ENCODE measurements at places on chromosomes 6 and 20. TPM values are rescaled to one million over a fixed set of nuclear protein-coding genes. Genes with fewer than 3 reads are reported as not detected.

- no peak for DNase-seq
These were observed 112.7 kb upstream of the PRL start for GRCh38 chr6:22409486-22409885.

- DNase-seq, result no peak
These were observed 8.7 kb downstream of the UBR2 start for GRCh38 chr6:42572523-42572922.

- DNase-seq, result no peak
These were observed 391.5 kb downstream of the CD83 start for GRCh38 chr6:14509120-14509519.

DNA sequence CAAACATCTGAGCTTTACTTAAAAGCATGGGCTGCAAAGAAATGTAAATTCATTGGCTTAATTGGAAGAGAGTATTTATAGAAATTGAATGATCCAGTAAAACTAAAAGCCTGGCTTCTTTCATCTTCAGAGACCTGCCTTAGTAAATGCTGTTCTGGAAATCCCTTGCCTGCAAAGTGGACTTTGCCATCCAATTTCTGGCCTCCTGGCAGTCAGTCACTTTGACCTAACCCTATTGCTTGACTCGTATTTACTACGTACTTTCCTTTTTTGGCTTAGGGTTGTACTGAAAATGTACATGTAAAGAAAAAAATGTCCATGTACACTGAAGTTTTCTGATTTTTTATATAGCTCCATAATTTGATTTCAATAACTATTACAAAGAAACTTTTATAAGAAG is 47.1 kb downstream of the E2F3 start:
- no peak for DNase-seq

- DNase-seq, result no peak
These were observed 60.6 kb downstream of the ANKS1A start for GRCh38 chr6:34949636-34950035.

Gene PRL
- total RNA-seq, result not detected

DNA sequence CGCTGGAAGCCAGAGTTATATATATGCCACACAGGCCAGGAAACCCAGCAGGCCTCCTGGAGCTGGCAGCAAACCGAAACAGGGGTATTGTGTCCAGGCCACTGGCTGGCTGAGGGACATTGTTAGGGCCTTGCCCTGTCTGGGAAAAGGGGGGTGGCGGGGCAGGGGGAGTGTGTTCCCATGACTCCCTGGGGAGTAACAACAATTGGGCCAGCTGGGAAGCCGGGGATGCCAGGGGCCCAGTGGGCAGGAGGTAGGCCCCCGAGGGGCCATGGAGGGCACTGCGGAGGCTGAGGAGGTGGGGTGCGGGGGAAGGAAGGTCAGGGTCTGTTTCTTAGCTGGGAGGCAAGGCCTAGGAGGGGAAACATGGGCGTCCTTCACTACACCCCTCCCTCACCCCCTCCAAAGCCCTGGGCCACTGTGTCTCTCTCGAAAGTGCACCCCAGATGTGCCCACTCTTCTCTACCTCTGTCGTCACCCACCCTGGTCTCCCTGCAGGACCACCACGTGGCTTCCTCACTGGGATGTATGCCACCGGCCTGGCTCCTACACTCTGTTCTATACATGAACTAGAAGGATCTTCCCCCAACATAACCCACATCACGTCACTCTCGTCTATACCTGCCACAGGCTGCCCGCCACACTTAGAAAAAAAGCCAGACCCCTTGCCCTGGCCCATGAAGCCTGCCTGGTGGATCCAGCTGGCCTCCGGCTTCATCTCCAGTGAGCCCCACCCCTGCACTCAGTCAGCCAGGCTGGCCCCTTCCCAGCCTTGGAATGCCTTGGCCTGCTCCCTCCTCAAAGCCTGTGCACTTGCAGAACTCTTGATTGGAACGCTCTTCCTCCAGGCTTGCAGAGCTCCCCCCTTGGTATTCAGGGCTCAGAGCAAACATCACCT is 7.8 kb upstream of the E2F1 start:
- DNase-seq, result no peak

DNA sequence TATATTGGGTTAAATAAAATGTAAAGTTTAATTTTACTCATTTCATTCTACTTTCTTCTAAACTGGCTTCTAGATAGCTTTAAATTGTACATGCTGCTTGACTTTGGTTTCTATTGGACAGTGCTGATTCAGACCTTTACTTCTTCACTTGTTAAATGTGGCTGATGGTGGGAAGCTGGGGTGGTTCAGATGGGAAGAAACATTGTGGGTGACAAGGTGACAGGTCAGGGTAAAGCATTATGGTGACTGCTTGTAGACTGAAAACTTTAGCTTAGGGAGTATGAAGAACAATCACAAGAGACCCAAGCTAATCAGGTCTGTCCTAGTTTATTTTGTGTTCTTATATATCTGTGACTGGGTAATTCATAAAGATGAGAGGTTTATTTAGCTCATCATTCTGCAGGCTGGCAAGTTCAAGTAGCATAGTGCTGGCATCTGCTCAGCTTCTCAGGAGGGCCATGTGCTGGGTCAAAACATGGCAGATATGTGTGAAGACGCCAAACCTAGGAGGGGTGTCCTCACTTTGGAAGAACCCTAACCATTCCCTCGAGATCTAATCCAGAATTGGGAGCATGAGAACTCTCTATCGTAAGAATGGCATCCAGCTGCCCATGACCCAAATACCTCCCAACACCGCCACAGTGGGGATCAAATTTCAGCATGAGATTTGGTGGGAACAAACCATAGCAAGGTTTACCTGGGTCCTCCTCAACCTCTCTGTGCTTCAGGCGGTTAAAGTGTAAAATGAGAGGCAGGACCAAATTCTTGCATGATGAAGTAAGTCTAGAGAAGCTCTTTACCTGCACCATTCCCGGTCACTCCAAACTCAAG is 102.8 kb downstream of the FYN start:
- DNase-seq, result no peak

DNA sequence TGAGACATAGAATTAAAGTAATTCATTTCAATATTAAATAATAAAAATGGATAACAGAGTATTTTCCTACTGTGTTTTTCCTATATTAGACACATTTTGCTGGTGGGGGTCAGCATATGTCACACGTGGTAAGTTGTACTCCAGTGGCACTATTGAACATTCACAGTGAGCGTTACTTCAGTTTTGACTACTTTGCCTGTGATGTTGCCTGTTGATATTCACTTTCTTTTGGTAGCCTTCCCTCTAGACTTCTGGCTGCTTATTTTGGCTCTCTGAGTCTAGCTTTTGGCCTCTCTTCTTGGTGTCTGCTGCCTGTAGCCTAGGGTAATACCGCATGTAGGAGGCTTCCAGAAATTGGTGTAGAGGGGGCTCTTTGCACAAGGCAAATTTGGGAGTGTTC is 64.4 kb upstream of the TFB1M start:
- no peak for DNase-seq

DNA sequence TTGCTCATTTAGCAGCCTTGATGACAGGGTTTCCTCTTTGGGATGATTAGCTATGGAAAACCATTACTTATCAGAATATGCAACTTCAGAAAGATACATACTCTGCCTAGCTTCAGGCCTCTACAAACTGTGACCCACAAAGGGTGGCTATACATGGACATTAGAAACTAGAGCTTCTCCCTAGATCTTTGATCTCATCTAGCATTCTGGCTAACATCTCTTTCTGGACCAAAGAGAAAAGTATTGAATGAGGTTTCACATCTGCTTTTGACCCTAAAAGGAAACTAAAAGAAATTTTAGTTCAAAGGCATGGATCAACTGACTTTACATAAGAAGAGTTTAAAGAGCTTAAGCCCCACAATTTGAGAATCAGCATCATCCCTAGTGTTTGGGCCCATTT is 12.4 kb upstream of the HMGN3 start:
- no peak for DNase-seq

Gene GABBR1
- total RNA-seq, result 22.6 TPM

DNA sequence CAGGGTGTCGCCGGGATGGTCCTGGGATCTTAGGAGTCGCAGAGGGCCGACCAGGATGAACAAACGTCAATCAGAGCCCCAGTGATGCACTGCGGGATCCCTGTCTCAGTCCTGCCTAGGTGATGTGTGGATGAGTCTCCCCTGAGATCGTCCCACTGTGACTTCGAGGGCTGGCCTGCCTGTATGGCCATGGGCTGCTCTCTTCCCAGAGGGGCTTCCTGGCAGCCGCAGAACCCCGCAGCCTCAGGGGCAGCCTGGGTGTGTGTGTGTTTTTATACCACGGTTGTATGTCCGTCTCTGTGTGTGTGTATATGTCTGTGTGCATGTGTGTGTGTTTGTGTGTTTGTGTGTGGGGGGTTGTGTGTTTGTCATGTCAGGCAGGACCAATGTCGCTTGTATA is 111.6 kb downstream of the MYLK4 start:
- no peak for DNase-seq

Gene PRSS16
- total RNA-seq, result 0.98 TPM

Gene AFDN
- total RNA-seq, result 75.9 TPM

DNA sequence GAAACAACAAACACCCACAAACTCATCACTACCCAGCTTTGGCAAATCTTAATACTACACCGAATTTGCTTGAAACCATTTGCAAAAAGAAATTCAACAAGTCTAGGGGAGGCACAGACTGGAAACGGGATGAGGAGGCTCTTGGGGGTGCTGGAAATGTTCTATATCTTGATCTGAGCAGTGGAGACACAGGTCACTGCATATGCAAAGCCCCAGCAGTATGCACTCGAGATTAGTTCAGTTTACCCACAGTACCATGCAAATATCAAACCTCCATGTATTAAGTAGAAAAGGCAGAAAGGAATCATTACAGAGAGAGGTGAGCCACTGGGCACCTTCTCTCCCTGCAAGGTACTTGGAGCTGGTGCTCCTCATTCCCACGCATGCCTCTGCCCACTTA is 75.9 kb downstream of the PREX1 start:
- DNase-seq, result no peak

DNA sequence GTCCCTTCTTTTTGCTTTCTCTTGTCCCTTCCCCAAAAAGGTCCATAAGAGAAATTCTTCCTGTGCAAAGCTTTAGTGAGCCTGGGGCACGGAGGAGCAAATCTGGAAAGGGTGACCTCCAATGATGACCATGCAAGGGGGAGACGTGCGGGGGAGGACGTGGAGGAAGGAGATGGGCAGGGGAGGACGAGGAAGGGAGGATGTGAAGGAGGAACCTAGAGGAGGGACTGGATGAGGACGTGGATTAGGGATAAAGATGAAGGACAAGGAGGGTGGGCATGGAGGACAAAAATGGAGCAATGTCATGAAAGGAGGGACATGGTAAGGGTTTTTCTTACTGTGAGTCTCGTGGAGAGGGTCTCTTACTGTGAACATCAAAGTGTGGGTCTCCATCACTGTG is 139.5 kb downstream of the ERMARD start:
- no peak for DNase-seq

- DNase-seq, result no peak
These were observed 102.6 kb downstream of the TOX2 start for GRCh38 chr20:44017211-44017610.

DNA sequence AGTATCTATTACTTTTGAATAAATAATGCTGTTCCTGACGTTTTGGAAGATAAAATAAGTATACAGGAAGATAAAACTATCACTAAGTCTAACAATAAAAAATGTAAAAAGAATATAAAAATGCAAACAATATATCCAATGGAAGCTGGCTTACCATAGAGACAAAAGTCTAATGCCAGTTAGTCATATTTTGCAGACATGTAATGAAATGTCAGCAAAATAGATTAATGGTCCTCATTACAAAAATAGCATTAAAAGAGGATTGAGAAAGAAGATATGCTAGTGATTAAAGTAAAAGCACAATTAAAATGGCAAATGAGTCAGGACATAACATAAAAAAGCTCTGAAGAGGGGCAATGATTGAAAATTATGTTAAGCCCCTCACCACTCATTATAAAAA is 265.0 kb downstream of the MMUT start:
- DNase-seq, result no peak

- DNase-seq, result no peak
These were observed 53.9 kb downstream of the PXDC1 start for GRCh38 chr6:3697609-3698008.

DNA sequence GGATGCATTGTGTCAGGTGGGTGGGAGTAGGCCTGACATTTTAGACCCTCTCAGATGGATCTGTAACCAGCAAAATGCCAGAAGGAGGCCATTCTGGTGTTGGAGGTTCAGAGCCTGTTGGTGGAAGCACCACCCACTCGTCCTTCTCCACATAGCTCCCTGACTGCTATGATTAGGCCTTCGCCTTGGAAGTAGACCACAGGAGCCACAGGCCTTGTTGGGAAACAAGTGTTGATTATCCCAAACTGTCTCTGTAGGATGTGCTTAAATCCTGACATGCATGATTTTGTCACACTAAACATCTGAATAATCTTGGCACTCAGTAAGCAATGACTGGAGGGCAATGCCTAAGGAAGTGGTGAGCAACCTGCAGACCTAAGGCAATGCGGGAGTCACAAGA is 117.2 kb upstream of the LY86 start:
- DNase-seq, result no peak

Gene KHDRBS2
- total RNA-seq, result not detected

DNA sequence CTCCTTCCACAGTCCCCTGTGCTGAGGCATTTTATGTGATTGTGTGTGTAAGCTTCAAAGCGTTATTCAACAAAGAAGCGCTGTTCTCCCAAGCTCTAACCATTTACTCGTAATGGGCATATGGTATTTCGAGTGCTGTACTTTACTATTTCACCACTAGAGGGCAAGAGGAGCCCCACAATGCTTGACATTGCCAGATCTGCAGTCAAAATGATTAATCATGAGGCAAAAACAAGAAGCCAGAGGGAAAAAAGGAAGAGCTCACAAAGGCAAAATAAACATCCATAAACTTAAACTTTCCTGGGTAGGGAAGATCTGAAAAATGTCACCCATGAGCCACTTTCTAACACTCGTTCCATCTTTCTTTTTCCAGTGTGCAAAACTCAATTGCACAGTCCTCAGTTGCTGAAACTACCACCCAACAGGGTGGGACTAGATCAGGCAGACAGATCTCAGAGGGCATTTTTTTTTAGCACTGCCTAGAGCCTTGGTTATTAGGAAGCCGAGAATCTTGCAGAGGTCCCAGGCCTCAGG is 215.0 kb upstream of the PLCB4 start:
- DNase-seq, result no peak

Gene ME1
- total RNA-seq, result not detected

GRCh38 chr20:45124365-45124764 is at the start of gene WFDC12:
Gene WFDC12 (minus strand): TSS chr20:45124465. CDS start chr20:45124447, 18 bp downstream.
- no peak for DNase-seq

GRCh38 chr6:11168091-11168635 is 56.6 kb upstream of the ERVFRD-1 start:
- DNase-seq, result no peak

DNA sequence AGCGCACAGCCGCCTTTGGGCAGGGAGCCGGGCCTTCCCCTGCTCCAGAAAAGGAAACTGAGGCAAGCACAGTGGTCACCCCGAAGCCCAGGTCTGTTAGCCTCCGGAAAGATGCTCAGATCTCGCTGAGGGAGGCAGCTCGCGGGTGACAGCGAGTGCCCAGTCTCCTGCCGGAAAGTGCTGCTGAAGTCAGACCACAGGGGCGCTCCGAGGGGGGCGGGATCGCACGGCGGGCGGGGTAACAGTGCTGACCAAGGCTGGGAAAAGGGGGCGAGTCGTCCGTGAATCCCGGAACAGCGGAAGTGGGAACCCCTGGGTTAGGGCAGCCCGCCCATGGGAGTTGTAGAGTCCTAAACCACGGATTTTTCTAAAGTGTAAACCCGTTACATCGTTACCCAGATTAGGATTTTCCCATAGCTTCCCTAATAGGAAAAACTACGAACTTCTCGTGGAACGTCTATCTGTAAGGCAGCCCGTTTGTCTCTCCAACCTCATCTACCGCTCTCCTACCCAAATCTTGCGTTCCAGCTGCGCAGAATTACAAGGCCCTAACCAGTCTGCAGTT is 504 bp downstream of the VPS16 start:
- peak; percentile 35 for DNase-seq

Gene AP5S1
- 15.0 TPM for total RNA-seq

GRCh38 chr20:4038047-4038459 is 22.7 kb upstream of the RNF24 start:
- DNase-seq, result peak; percentile 82

Gene PARD6B
- 6.3 TPM for total RNA-seq

All from activated T-helper 1 cell treated with anti-CD3 and anti-CD28 coated beads, Interleukin-12 subunit alpha, Interleukin-12 subunit beta, Interleukin-2, Interleukin-4 antibody, amounts not matched to agents 30 ng/mL and 10 ng/mL and 1 ng/mL, durations not matched to agents 14 hours and 24 hours and 36 hours (primary cell).